Activated T-cell treated with anti-CD3 and anti-CD28 coated beads, Interleukin-2, amount 50 U/mL, for 48 hours (primary cell): ENCODE measurements at places on chromosomes 6 and 20.

- DNase-seq, result no peak
Observed at GRCh38 chr6:105021399-105021798, 64.5 kb downstream of the LIN28B start.

DNA sequence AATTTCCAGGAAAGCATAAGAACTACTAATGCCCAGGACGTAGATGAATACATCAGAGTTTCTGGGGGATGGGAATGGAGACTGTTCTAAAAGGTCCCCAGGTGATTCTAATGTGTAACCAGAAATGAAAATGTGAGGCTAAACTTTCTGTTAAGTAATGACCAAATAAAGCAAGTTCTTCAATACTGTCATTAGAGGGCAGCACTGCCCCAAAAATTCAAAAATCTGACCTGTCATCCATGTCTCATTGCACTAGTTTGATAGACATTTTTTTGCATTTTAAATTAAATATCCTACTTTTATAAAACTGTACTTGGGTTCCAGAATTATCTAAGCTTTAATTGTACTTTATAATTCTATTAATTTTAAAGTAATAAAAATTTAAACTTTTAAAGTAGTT is 94.9 kb downstream of the RFX6 start:
- no peak for DNase-seq

- no peak for DNase-seq
Observed at GRCh38 chr20:48624315-48625020, 203.3 kb downstream of the PREX1 start.

GRCh38 chr6:156910011-156910334 is 132.8 kb downstream of the ARID1B start:
- no peak for DNase-seq

GRCh38 chr6:116482780-116483179 is 21.6 kb downstream of the CALHM6 start:
- no peak for DNase-seq

- DNase-seq, result no peak
Observed at GRCh38 chr6:158323561-158323958, 11.3 kb downstream of the TULP4 start.

DNA sequence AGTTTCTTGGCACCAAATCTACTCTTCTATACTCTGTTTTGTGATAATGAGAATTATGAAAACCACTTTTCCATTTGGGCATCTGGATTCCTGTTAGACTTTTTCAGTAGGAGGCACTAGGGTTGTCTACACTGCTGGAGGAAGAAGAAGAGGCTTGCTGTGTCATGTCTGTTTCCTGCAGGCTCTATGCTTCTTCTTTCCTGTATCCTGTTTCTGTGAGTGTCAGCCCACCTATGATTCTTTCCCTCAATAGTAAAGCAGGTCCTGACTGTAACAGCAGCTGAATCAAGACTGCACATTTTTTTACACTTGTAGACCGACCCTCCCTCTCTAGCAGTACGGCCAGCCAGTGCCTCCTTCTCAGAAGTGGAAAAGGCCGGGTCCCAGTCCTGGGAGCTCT is 603.9 kb downstream of the HDGFL1 start:
- DNase-seq, result no peak

DNA sequence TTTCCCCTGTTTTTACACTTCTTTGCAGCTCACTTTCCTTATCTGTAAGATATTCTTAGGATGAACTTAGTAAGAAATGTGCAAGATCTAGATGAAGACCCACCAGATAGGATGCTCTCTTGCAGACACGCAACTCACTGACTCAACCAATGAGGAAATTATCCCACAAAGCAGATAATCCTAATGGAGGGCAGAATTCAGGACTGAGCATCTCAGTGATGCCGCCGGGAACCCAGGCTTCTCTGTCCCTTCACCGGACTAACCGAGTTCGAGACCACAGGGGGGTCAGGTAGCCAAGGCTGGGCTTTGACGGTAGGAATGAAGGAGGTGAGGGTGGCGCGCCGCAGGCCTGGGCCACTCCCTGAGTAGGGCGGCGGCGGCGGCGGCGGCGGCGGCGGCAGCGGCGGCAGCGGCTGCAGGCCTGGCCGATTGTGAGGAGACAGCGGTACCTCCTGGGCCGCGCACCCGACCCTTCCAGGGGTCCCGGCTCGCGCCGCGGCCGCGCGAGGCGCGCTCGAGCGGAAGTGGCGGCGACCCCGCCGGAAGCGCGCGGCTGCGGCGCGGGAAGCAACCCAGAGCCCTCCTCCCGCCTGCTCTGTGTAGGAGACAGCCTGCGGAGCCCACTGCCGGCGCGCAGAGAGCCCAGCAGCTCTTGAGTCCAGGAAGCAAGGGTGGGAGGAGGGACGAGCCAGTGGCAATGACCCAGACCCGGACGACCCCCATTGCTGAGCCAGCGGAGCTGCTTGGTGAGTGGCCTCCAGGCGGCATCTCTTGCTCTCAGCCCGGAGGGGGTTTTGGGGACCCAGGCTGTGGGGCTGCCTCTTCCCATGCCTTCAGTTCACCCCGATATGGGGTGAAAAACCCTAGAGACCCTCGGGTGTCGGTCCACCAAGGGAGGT is at the start of gene KHDC1:
KHDC1 (minus strand) TSS at position 526 of the 899 bp plus-strand sequence. CDS start 20,679 bp downstream, outside the sequence.
- peak; percentile 81 for DNase-seq

DNA sequence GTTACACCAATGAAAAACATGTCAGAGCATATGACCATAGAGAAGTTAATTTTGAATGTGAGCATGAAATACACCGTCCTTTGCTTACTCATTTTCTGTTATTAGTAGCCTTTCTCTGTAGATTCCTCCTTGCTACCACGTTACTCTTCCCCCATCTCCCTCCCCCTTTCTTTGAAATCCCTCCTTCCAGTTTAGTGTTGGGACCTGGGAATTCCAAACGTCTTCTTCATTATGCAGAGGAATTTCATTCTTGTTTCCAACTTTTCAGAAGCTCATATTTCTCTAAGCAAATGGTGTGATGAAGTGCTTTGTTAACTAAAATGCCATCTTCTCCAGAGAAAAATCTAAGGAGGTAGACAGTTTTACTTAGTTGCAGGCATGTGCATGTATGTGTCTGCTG is 122.4 kb downstream of the MCHR2 start:
- DNase-seq, result no peak

DNA sequence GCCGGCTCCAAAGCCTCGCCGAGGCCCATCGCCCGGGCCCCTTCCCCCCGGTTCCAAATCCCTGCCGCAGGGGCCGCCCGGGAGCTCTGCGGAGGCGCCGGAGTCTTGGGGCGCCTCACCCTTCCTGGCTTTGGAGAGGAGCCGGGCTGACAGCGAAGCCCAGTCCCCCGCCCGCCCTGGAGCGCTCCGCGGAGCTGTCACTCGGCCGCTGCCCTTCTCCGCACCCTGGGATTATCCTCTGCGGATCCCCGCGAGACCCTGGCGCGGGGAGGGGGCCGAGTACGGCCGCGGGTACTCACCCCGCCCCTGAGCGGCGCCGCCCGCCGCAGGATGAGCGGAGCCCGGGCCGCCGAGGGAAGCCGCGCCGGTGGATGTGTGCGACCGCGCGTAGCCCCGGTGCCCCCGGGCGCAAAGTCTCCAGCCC is 343 bp downstream of the SNAP91 start:
- peak; percentile 19 for DNase-seq
